ENCODE measurements at places on chromosomes 16 and 17.

DNA sequence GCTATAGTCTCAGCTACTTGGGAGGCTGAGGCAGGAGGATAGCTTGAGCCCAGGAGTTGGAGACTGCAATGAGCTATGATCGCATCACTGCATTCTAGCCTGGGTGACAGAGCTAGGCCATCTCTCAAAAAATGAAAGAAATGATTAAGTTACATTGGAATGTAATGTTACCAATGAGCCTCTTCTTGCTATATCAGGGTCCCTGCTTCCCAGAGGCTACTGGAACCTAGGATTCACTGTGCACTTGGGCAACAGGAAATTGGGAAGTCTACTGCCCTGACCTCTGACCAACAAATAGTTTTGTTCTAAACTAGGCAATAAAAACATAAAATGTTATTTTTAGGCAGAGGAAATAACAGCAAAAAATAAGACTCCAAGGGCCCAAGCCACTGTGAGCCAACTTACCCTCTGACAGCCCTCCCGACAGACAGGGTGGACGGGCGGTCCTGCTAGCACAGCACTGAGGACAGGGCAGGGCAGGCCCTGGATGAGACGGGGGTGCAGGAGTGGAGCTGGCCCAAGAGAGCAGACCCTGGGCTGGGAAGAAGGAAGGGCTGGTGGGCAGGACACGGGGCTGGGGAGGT is 27.5 kb downstream of the NSMCE1 start:
- DNase-seq: no peak

DNA sequence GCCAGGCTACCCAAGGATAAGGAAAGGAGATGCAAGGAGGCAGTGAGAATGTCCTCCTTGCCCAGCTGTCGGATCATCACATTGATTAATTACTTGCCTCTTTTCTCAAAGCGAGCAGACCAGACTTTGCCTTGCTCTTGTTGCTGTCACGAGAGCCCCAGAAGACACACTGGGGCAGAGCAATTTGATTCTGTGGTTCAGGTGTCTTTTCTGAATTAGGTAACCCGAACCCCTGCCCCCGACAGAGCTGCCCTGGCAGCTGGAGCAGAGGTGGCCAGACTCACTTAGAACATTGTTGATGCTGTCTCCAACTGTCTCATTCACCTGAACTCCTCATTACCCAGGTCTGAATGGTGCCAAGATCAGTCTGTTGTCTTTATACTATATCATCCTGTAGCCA is 34.3 kb downstream of the VAT1L start:
- no peak for DNase-seq

DNA sequence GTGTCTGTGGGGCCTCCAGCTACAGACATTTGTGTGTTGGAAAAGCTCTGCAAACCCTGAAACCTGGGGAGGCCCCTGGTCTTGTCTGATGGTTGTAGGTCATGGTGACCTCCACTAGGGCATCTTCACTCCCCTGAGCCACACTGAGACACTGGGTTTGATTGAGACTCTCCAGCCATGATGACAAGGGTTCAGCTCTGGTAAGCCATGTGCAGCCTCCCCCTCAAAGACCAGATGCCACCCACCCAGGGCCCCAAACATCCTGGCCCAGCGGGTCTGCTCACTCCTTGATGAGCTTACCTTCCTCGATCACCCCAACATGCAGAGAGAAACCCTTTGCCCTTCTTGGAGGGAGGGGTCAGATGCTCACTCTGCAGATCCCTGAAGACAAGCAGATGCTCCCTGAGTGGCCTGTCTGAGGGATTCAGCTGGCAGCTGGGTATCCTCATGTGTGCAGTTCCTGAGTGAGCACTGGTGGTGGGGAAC is 101.6 kb downstream of the METRNL start:
- no peak for DNase-seq

- no peak for DNase-seq
These were observed 59.4 kb downstream of the NUP93 start for GRCh38 chr16:56789360-56789759.

- DNase-seq: no peak
These were observed 135.4 kb downstream of the TMEM132E start for GRCh38 chr17:34714475-34715410.

- no peak for DNase-seq
These were observed 34.7 kb downstream of the CCDC57 start for GRCh38 chr17:82177761-82178498.

GRCh38 chr16:78443542-78444364 is 344.3 kb downstream of the WWOX start:
- DNase-seq: no peak

GRCh38 chr16:55655897-55656681 is at the start of gene SLC6A2:
SLC6A2 (plus strand) TSS chr16:55655988; CDS start chr16:55656695, 707 bp downstream.
- no peak for DNase-seq

DNA sequence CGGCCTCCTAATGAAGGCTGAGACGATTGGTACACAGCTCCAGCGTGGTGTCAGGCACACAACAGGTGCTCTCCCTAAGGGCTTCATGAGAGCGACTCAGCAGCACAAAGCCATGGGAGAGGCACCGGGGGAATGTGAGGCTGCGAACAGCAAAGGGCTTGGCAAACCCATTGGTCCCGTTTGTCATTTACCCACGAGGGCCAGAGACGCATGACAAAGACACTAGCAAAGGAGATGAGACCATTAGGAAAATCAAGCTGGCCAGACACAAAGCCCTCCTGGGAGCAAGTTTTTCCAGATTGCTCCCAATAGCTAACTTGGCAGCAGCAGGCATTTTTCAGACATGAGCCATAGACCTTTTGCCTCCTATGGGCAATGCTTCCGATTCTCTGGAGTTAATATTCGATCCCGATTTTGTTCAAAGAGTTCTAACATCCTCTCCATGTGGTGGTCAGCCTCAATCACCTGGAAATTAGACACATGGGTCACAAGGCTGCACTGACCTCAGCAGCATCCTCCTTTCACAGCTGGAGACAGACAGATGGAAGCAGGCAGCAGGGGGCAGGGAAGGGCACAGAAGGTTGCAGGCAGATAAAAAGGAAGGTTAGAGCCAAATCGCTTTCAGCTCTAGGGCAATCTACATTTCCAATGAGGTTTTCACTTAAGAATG is 38.2 kb downstream of the TK2 start:
- peak; percentile 37 for DNase-seq

- DNase-seq: no peak
These were observed 59.5 kb downstream of the RAI1 start for GRCh38 chr17:17740615-17741348.

GRCh38 chr17:81148986-81149533 is 16.2 kb upstream of the PVALEF start:
- no peak for DNase-seq

DNA sequence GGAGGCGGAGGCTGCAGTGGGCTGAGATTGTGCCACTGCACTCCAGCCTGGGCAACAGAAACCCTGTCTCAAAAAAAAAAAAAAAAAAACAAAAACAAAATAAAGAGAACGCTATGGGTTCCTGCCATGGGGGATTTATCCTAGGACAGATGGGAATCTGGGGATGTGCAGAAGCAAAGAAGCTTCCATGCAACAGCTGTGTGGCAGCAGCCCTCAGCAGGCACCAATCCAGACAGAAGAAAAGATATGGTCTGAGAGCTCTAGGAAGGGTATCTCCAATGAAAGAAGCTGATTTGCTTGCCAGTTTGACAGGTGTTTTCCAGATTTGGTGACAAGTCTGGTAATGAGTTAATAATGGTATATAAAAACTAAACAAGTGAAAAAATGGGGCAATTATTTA is 11.6 kb downstream of the MYO19 start:
- no peak for DNase-seq

DNA sequence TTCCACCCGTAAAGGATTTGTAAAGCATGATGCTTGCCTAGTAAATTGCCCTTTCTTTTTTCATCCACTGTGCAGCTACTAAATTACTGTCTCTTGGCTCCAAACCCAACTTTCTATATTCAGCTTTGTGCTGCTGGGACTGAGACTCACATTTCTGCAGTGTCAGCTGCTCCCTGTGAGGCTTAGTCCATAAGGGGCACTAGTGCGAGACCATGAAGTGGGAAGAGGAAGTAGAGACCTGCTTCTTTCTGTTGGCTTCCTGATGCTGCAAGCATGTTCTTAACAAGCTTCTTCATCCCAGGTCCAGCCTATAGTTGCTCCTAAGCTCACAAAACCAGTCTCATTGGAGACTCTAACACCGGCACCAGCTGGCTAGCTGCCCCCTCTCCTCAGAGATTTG is 74.9 kb upstream of the HS3ST2 start:
- no peak for DNase-seq

DNA sequence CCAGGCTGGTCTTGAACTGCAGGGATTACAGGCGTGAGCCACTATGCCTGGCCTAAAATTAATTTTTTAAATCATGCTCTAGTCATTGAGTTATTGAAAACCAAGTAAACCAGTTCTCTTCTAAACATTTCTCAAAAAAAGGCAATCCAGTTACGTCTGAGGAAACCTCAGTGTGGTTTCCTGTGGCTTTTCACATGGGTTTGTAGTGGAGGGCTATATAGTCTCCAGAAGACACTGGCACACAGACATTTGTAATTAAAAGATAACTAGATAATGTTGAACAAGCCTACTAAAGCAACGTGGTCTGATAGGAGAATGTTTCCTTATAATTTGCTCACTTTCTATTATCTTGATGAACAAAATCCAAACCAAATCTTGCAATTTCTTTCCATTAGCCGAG is 5.2 kb upstream of the TOB1 start:
- no peak for DNase-seq

DNA sequence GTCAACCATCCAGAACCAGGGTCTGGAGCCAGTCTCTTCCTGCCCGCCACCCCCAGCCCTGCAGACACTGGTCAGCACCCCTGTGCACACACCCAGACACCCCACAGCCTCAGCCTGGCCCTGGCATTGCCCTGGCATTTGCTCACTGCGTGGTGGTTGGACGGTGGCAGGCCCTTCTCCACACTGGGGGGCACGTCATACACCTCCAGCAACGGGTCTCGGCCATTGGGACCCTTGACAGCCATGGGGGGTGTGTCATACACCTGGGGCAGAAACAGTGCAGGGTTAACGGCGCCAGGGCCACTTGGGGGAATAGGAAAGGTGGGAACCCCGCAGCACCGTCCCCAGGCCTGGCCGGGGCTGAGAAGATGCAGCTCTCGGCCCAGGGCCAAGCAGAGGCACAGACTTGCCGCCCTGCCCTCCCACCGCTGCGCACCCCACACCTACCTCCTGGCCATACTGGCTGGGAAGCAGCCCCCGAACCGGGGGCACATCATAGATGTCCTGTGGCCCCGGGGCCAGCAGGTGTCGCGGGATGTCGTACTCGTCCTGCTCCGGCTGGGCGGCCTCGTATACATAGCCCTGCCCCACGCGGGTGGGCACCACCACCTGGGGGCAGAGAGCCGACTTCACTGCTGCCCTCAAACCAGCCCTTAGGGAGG is 14.6 kb downstream of the BCAR1 start:
- DNase-seq: no peak
